Thoracic aorta (tissue), 2 donors: ENCODE measurements at places on chromosomes 7 and 10. TPM values are rescaled to one million over a fixed set of nuclear protein-coding genes. Genes with fewer than 3 reads are reported as not detected.

GRCh38 chr7:20153567-20153966 lies 63.6 kb downstream of the MACC1 start:
- no peak for DNase-seq

DNA sequence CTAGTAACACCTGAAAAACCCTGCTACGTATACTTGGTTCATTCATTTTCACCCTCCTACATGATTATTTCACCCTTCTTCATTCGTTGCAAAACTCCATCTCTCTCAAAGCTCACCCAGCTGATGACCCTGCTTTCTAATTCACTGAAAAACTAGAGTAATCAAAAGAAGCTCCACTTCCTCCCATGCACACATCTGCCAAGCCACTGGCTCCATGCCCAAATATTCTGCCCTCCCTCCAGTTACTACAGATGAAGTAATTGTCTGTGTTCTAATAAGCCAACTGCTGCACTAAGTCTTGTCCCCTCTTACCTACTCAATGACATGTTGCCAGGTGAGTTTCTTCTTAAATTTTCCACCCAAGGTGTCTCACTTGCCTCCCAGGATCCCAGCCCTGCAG lies 96.9 kb upstream of the CCDC71L start:
- DNase-seq: no peak

DNA sequence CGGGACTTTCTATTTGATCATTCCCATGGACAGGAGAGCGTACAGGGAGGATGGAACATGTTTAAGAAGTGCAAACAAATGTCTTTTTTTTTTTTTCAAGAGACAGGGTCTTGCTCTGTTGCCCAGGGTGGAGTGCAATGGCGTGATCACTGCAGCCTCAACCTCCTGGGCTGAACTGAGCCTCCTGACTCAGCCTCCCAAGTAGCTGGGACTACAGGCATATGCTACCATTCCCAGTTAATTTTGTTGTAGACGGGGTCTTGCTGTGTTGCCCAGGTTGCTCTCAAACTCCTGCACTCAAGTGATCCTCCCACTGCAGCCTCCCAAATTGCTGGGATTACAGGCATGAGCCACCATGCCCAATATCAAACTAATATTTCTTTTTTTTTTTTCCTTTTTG lies 40.5 kb downstream of the SPDYE5 start:
- DNase-seq: no peak

- DNase-seq: no peak
Measured at GRCh38 chr10:56646329-56647111, 285.5 kb upstream of the ZWINT start.

ZNF277 gene
- total RNA-seq: 27.9 TPM

DNA sequence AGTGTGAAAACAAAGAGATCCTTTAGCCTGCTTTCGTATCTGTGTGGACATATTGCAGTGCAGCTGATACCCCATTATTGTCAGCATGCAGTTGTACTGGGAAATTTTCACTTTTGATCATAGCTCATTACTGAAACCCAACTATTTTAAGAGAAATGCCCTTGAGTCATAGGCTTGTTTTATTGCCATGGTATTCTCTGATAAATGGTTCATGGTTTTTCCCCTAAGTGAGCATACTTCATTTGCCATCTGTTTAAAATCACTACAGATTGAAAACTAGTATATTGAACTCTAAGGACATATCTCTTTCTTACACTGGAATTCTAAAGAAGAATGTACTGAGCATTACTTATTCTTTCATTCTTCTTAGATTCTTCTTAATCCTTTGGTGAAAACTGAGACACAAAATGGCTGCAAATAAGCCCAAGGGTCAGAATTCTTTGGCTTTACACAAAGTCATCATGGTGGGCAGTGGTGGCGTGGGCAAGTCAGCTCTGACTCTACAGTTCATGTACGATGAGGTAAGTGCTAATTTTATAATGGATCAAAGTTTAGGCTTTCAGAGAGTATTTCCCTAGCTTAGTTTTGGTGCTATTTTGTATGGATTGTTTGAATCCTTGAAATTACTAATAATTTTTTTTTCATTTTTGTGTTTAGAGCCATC lies 63.0 kb downstream of the RALA start:
- DNase-seq: no peak
